ENCODE measurements at places on chromosomes 1 and 21. TPM values are rescaled to one million over a fixed set of nuclear protein-coding genes. Genes with fewer than 3 reads are reported as not detected.
A peak's percentile ranks its signal among the peaks of the same experiment; 100 is the strongest.

DNA sequence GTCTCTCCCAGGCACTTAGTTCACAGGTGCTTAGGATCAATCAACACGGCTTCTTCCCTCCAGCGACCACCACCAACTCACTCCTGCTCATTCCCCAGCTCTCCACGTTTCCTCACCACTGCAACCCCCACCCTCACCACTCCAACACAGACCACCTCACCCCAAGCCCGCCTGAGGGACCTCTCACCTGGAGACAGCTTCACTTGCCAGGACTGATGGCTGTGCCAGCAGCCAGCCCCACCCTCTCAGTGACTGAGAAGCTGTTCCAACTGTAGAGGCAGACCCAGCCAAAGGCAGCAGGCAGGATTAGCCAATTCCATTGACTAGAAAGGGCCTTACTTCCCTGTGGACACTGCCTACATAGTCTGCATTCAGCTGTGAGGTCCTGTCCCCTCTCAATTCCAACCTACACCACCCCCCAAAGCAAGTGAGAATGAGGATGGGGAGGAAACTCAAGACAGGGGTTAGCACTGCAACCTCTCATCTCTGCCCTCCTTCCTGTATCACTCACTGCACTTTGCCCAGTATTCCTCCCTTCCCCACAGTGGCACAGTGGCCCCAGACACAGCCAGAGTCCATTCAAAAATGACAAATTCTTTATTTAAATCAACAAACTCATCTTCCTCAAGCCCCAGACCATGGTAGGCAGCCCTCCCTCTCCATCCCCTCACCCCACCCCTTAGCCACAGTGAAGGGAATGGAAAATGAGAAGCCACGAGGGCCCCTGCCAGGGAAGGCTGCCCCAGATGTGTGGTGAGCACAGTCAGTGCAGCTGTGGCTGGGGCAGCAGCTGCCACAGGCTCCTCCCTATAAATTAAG lies 7.6 kb downstream of the TAGLN2 start:
- DNase-seq = no peak

- no peak for DNase-seq
Observed at GRCh38 chr1:198837278-198838021, 198.6 kb downstream of the PTPRC start.

GRCh38 chr1:223067914-223068313 lies 75.1 kb downstream of the TLR5 start:
- DNase-seq = no peak

DNA sequence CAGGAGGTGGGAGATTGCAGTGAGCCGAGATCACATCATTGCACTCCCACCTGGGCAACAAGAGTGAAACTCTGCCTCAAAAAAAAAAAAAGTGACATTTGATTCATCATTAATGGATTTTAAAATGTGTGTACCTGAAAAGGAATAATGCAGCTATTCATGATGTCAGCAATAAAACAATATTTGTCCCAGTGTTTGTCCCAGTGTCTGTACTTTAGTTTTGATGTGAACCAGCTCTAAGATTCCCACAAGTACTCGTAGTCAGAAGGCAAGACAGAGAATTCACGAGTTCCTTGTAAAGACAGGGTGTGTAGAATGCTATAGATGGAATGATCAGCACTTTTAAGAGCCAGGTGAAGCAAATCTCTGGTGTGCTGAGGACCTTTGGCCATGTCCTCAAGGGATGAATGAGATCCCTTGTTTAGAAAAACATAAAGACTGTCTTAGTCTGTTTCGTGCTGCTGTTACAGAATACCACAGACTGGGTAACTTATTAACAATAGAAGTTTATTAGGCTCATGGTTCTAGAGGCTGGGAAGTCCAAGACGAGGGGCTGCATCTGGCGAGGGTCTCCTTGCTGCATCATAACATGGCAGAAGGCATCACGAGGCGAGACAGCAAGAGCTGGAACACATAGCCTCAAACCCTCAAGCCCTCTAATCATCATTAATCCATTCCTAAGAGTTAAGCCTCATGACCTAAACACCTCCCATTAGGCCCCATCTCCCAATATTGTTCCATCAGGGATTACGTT lies 12.0 kb upstream of the TMPRSS2 start:
- peak; percentile 8 for DNase-seq

DNA sequence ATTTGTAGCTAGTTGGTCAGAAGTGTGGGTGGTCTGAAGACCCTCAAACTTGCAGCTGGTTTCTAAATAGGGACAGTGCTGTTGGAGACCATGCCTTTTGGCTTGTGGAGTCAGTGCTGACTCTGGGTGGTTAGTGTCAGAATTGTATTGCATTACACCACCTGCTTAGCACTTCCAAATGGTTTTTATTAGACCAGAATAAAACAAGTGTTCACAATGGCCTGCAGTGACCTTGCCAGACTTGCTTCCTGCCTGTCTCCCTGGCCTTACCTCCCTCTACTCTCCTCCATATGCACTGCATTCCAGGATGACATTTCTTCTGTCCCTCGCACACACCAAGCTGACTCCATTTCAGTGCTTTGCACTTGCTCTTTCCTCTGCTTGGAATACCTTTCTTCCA lies 72.7 kb upstream of the CNIH3 start:
- no peak for DNase-seq

The CD2 gene
- total RNA-seq = not detected

The RHBG gene
- not detected for total RNA-seq

The VSIG8 gene
- total RNA-seq = not detected

The ITGB3BP gene
- 4.2 TPM for total RNA-seq

Measured in ascending aorta (tissue), 2 donors.